ENCODE measurements at places on chromosomes 12 and 14. TPM values are rescaled to one million over a fixed set of nuclear protein-coding genes. Genes with fewer than 3 reads are reported as not detected.

DNA sequence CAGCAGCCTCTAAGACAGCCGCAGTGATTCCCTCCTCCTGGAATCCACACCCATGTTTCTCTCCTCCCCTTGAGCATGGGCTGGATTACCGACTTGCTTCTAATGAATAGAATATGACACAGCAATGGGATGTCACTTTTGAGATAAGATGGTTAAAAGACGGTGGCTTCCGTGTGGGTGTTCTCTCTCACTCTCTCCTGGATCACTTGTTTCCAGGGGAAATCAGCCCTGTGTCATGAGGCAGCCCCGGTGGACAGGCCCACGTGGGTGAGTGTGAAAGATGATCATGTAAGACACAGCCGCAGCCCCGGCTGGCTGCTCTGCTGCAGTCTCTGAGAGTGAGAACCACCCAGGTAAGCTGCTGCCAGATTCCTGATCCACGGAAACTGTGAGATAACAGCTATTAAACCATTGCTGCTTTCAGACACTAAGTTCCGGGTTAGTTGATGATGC is 10.7 kb downstream of the MOAP1 start:
- DNase-seq, result peak; percentile 51

GRCh38 chr12:98574110-98574509 is 19.4 kb upstream of the SLC25A3 start:
- peak; percentile 17 for DNase-seq

GRCh38 chr14:54823757-54824549 is 78.7 kb downstream of the GCH1 start:
- DNase-seq, result no peak

GRCh38 chr12:42342028-42342427 is 16.1 kb downstream of the PPHLN1 start:
- no peak for DNase-seq

DNA sequence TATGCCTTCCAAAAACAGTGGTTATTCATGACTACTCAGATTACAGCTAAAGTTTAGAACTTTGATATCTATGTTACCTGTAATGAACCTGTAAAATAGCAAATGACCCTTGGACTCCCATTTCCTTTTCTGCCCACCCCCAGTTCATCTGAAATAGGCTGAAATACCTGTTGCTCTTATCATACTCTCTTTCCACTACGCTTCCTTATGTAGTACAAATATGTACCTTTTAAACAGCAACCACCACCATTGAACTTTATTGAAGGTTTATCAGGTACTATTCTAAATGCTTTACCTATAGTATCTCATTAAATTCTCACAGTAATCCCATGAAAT is 239.7 kb downstream of the SSPN start:
- DNase-seq, result no peak

GRCh38 chr14:91223028-91223783 is 21.3 kb downstream of the GPR68 start:
- DNase-seq, result peak; percentile 17

GRCh38 chr12:21690704-21691368 is 33.2 kb upstream of the LDHB start:
- DNase-seq, result no peak

DNA sequence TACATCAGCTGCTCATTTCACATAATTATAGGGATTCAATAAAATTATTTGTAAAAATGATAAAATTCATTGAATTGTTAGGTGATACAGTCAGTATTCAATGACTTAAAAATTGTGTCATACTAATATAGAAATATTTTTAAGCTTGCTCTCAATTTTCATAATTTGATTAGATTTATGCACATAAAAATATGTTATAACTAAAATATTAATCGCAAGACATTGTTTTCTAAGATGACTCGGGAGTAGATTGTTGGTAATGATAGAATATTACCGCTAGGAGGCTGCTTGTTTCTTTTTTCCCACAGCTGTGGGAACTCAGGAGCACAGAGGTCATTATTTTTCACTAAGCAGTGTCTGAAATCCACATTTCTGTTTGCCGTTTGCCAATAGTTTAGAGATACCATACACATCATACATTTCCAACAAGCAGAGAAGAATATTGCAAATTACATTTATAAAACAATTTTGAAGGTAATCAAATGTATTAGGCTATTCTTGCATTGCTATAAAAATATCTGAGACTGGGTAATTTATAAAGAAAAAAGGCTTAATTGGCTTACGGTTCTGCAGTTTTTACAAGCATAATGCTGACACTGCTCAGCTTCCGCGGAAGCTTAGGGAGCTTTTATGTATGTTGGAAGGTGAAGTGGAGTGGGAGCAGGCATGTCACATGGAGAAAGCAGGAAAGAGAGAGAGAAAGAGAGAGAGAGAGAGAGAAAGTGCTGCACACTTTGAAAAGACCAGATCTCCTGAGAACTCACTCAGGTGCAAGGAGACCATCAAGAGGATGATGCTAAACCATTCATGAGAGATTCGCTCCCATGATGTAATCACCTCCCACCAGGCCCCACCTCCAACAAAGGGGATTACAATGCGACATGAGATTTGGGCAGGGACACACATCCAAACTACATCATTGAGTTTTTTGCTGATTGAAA is 9.2 kb downstream of the CD69 start:
- peak; percentile 11 for DNase-seq

DNA sequence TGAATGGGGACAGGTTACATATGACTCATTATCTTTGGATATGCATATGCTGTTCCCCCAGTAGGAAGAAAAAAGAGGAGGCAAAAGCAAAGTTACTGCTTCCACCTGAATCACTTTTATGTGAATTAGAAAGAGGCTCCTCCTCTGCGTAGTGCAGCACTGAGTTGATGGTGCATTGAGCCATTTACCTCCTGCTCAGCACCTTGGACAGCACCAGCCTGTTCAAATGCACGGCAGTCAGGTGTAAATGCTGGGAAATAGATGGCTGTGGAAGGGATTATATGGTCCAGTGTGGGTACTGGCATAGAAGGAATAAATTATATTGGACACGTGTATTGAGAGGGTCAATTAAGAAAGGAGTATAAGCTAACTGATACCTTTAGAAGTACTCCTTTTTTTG is 541.9 kb upstream of the SEL1L start:
- no peak for DNase-seq

DNA sequence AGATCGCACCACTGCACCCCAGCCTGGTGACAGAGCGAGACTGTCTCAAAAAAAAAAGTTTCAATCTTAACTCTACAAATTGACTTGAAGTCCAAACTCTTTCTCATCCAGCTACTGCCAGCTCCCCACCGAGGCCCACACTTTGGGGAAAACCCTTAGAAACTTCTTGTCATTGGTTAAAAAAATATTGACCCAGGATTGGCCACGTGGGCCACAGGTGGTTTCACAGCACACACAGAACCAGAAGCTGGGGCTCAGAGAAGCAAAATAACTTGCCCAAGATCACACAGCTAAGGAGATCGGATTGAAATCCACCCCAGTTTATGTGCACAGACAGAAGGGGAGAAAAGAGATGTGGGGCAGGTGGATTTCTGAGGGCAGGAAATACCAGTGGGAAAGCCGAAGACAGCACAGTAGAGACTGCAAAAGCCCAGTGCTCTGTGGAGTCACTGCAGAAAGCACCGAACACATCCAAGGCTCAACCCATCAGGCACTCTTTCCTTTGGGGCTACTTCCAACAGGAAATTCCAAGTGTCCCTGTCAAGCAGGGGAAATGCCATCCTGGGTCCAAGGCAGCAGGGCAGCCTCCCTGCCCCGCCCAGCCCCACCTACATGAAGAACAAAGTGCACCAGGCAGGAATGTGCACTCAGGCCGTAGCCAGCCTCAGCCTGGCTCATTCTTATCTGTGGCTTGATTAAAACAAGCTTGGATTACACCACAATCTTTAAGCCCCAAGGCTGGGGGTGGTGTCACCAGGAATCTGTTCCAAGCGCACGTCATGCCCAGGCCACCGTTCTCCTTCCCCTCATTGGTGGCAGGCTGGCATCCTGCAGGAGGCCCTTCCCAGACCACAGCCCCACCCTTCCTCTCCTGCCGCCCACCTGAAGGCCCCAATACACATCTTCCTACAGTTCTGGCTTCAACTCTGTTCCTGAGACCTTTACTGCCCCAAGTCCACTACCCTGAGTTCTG is 72.5 kb downstream of the ITPK1 start:
- DNase-seq, result peak; percentile 96

- DNase-seq, result no peak
Observed at GRCh38 chr12:93991829-93992461, 156.4 kb upstream of the PLXNC1 start.

ZBTB42 gene
- total RNA-seq, result 2.2 TPM

GRCh38 chr12:38123566-38124246 is 192.9 kb upstream of the ALG10B start:
- DNase-seq, result no peak

- no peak for DNase-seq
Observed at GRCh38 chr12:32273712-32274111, 125.6 kb upstream of the FGD4 start.

CAPZA3 gene
- total RNA-seq, result not detected

DNA sequence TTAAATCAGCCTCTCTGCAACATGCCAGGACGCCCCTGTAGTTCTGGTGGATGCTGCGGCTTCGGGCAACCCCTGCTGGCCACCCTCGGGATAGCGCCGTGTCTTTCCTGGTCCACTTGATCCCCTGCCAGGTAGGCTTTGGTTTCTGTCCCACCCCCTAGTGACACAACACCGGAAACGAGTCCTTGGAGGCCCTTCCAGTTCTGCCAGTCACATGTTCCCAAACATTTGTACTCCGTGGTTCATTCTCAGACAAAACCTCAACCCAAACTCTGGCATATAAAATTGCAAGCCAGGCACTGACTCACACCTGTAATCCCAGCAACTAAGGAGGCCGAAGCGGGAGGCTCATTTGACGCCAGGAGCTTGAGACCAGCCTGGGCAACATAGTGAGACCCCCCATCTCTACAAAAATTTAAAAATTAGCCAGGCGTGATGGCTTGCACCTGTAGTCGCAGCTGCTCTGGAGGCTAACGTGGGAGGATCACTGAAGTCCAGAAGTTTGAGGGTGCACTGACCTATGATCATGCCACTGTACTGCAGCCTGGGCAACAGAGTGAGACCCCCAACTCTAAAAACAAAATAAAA is 37.0 kb downstream of the RASAL1 start:
- DNase-seq, result peak; percentile 97
